ENCODE measurements at places on chromosomes 3 and 15. TPM values are rescaled to one million over a fixed set of nuclear protein-coding genes. Genes with fewer than 3 reads are reported as not detected.

Gene POC1A
- 3.1 TPM for total RNA-seq

GRCh38 chr3:7410782-7411181 lies 549.9 kb downstream of the GRM7 start:
- DNase-seq: no peak

- no peak for DNase-seq
Measured at GRCh38 chr3:99848433-99848832, 30.8 kb downstream of the CMSS1 start.

GRCh38 chr3:143283432-143284128 lies 164.0 kb downstream of the CHST2 start:
- DNase-seq: peak; percentile 48

DNA sequence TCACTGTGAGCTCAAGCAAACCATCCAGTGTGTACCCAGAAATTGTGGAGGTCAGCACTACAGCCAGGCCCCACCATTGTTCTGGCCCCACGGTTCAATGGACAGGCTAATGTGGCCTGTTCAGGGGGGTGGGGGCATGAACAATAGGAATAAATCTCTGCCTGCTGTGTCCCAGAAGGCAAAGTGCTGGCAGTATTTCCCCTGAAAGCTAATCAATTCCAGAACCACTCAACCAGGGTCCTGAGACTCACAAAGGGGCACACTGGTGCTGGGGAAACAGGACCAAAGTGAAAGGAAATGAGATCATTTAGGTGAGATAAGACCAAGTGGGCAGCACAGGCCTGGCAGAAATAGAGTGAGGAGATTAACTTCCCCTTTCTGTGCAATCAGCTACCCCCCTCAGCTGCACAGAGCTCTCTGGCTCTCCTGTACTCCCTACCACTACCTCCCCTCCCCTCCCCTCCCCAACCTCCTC lies 11.5 kb downstream of the CRYGS start:
- DNase-seq: no peak

- DNase-seq: peak; percentile 89
Measured at GRCh38 chr3:106130384-106131198, 261.8 kb upstream of the CBLB start.

DNA sequence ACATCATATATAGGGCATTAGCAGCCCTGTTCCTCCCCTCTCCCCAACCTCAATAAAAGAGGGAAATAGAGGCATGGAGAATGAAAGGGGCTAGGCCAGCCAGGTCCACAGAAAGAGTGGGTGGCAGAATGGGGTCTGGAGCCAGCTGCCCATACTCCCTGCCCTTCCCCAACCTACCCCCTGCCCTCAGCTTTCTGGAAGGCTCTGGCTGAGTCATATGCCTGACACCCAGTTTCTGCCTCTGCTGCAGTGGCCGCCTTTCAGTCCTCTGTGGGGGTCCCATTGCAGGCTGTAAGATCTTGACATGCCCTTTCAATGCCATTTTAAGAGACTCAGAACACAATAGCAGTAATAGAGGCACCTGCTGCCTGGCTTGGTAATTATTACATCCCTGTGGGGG lies 95.7 kb downstream of the LINGO1 start:
- no peak for DNase-seq

DNA sequence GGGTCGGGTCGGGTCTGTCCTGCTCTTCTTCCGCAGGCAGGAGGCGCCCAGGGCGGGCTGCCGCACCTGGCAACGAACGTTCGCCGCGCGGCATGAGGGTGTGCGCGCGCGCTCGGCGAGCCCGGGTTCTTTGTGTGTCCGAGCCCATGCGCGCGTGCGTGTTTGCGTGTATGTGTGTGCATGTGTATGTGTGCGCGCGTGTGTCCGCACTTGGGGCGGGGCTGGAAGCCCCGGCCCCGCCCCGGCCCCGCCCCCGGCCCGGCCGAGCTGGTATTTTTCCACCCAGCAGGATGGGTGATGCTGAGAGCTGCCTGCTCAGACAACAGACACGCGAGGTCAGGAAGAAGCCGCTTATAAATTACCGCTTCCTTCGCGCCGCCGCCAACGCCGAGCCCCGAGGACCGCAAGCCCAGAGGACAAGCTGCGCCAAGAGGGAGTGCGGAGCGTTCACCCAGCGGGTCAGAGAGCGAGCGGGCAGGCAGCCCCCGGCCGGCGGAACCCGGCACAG lies at the start of gene SLC6A6:
Gene SLC6A6 (plus strand): TSS at position 303 of the 508 bp plus-strand sequence. CDS start 41,029 bp downstream, outside the sequence.
- peak; percentile 93 for DNase-seq

DNA sequence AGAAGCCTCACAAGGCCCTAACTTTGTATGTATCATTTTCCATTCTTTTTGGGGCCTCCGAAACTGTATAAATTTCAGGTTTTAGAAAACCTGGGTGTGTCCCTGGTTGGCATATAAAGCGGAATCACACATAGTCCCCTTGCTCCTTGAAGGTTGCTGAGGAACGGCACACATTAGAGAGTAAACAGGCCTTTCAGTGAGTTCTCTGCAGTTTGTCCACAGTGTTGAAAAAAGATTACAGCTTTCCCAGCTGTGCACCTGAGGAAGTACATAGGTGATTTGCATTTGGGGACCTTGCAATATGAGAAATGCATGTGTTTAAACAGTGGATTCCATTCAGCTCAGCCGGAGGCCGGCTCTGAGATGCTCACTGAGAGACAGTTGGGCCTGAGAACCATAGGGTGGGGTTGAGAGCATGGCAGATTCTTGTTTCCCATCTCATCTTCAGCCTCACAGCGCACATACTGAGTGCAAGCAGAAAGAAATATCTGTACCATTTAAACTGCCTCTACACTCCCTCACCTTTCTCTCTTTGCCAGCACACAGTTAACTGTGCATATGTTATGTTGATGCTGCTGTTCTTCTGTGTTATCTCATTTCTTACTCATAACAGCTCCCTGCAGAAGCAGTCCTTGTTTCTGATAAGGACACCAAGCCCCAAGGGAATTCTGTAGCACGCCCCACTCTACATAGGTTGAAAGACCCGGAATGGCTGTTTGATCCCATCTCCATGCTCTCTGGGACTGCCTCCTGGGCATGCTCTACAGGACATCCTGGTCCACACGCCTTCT lies 60.4 kb downstream of the BOC start:
- DNase-seq: no peak

Gene ALPK3
- 6.8 TPM for total RNA-seq

GRCh38 chr3:160460033-160460432 lies 10.4 kb upstream of the TRIM59 start:
- no peak for DNase-seq

Gene VIPR1
- not detected for total RNA-seq

- DNase-seq: no peak
Measured at GRCh38 chr3:133797396-133798105, 8.1 kb upstream of the SRPRB start.

Gene LIPC
- not detected for total RNA-seq

Gene SLCO3A1
- 9.4 TPM for total RNA-seq
